Temporal lobe (tissue), 4 donors: ENCODE measurements at places on chromosomes 16 and 17. TPM values are rescaled to one million over a fixed set of nuclear protein-coding genes. Genes with fewer than 3 reads are reported as not detected.

Gene CHRNE
- total RNA-seq, result 0.25 TPM

Gene CDH16
- not detected for total RNA-seq

Gene SLC16A3
- total RNA-seq, result 2.5 TPM

Gene CACNG3
- 5.2 TPM for total RNA-seq

Gene MT1G
- 0.74 TPM for total RNA-seq

Gene IL17C
- total RNA-seq, result not detected

Gene PLA2G10
- not detected for total RNA-seq

Gene TTYH2
- total RNA-seq, result 6.4 TPM

Gene MAP2K6
- 26.3 TPM for total RNA-seq

Gene TNFRSF13B
- not detected for total RNA-seq

Gene TBC1D3E
- total RNA-seq, result not detected

Gene TNFRSF12A
- 1.2 TPM for total RNA-seq

Gene TMC7
- 3.0 TPM for total RNA-seq

Gene PRCD
- 2.0 TPM for total RNA-seq

Gene NPIPB13
- total RNA-seq, result 1.7 TPM

Gene CLEC18C
- total RNA-seq, result 0.25 TPM

Gene PLEKHH3
- 2.5 TPM for total RNA-seq

Gene KCNH4
- total RNA-seq, result 0.74 TPM

Gene RETREG3
- 33.2 TPM for total RNA-seq

Gene CA7
- total RNA-seq, result not detected

Gene CCL3
- total RNA-seq, result 0.74 TPM

Gene KLHL10
- 0.25 TPM for total RNA-seq
